Thoracic aorta endothelial cell (primary cell): ENCODE measurements at places on chromosomes 2 and 18. TPM values are rescaled to one million over a fixed set of nuclear protein-coding genes. Genes with fewer than 3 reads are reported as not detected.

Gene POTEC
- not detected in 2 replicates for total RNA-seq

Gene FSIP2
- total RNA-seq, result 0.27 and 0.43 TPM in 2 replicates

Gene GALNT5
- total RNA-seq, result under 0.01 TPM in 1 of 2 replicates, not detected in the other

Gene DYSF
- total RNA-seq, result 122 and 135 TPM in 2 replicates

Gene NT5DC4
- total RNA-seq, result not detected in 2 replicates

Gene ZNF396
- total RNA-seq, result 0.40 and 1.3 TPM in 2 replicates

Gene OSBPL6
- 11.8 and 14.6 TPM in 2 replicates for total RNA-seq
